Kidney glomerular epithelial cell (primary cell): ENCODE measurements at places on chromosomes 12 and 14.

DNA sequence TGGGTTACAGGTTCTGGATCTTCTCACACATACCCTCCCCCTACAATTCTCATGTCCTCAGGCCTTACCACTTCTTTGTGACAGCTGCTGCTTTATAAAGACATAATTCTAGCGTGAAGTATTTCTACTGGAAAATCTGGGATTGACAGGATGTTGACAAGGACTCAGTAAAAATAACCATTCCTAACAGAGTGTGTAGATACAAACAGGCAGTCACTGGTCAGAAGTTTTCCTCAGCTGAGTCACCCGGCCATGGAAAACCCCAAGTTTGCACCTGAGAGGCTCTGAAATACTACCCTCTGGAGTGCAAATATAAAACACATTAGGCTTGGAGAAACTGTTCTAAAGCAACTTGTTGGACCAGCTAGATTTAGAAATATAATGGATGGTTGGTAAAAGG is 54.4 kb downstream of the SPPL3 start:
- peak; percentile 87 for DNase-seq

DNA sequence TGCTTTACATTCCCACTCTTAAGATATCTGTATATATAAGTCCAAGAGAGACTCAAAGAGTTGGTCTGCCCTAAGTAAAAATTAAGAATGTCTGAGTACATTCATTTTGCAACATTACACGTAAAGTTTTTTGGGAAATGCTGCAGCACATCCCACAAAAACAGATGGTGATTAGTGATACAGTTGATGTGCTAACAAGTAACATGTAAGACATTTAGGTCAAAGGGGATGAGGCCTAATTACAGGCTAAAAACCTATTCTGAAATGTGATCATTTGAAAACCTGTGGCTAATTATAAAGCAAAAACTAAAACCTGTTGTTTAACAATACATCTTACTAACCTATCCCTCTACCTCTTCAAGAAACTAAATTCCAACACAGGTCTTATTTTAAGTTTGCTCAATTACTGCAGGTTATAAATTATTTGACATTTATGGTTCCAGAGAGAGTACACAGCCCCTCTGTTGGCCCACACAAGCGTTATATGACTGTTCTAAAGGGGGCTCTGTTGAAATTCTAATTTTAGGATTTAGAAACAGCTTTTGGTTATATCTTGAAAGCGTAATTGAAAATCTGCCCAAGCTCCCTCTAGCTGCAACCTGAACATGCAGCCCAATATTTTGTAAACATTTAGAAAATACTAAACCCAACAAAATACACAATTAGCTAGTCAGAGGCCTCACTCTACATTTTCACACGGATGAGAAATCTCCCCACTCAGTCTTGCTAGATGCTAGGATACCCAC is 42.9 kb downstream of the BRAP start:
- DNase-seq: no peak

DNA sequence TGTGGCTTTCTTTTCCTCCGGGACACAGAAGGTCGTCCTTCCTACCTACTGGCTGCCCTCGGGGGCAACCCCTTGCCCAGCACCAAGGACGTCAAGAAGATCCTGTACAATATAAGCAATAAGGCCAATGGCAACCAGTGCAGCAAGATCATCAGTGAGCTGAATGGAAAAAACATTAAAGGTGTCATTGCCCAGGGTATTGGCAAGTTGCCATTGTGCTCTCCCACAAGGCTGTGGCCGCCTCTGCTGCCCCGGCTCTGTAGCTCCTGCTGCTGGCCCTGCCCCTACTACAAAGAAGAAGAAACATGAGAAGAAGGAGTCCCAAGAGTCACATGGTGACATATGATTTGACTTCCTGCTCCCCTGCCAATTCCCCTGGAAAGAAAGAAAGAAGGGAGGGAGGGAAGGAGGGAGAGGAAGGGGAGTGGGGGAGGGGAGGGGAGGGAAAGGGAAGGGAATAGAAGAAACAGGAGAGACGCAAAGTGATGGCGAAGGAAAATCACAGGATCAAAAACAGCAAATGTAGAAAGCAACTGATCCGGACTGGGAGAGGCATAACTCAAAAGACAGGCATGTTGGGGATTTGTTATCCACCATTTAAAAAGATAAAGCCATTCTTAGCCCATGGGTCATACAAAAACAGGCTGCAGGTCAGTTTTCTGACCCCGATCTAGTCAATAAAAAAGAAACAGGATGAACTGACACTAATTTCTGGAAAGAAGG is 61.3 kb upstream of the RESF1 start:
- DNase-seq: peak; percentile 16

DNA sequence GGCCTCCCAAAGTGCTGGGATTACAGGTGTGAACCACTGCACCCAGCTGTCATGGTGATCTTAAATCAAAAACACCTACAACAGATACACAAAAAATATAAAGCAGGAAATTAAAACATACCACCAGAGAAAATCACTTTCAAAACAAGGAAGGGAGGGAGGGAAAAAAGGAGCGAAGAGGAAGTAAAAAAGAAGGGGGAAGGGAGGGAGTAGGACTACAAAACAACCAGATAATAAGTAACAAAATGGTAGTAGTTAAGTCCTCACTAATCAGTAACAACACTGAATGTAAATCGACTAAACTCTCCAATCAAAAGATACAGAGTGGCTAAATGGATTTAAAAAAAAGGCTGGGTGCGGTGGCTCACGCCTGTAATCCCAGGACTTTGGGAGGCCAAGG is 89.0 kb downstream of the SH2B3 start:
- no peak for DNase-seq

DNA sequence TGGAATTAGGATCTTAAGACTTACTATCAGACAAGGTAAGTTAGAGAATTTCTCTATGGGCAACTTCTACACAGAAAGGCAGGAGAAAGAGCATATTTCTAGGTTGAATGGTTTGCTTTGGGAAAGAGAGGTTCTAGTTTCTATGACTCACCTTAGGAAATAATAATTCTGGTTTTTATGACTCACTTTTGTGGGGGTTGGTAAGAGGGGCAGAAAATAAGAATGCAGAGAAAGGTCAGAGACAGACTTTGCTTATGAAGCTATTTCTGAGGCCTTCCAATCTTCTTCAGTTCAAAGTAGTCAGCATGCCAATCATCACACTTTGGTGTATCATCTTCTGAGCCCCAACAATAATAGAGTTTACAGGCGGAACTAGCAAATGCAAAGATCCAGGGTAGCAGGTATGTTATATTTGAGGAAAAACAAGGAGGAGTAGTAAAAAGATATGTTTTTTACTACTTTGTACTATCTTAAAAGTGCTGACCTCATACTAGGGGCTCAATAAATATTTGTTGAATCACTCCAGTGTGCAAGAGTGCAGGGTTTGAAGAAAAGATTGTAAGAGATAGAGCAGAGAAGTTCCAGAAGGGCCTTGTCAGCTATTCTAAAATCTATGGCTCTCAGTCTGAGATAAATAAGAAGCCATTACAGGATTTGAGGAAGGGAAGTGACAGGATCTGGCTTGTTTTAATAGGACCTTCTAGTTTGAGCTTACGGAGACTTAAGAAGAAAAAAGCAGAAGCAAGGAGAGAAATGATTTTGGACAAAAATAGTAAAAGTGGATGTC is 56.7 kb upstream of the LRFN5 start:
- peak; percentile 71 for DNase-seq
